ENCODE measurements at places on chromosomes 7 and 10.

DNA sequence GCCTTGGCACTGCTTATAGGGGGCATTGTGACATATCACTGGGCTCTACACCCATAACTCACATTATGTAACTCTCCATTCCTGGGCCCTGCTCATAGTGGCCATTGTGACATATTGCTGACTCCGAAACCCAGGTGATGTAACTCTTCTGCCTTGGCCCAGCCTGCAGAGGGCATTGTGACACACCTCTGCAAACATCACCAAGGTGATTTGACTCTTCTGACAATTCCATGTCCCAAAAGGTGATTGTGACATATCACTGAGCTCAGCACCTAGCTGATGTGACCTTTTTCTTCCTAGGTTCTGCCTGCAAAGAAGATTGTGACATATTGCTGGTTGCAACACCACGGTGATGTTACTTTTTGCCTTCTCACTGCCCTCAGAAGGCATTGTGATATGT is 36.5 kb upstream of the ZNF680 start:
- DNase-seq, result no peak

DNA sequence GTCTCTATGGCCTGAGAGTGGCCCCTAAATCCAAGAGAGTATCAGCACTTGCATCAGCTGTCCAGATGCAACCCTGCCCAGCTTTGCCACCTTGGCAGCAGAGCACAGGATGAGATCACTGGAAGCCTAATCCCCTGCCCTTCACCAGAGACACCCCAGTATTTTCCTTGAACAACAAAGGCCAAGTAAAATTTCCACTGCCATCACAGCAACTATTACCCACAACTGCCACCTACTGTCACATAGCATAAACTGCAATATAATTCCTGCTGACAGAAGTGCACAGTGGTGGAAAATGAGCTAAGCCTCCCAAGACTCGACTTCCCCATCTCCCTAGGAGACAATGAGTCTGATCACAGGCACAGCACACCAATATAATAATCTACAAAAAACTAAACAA is 462.8 kb upstream of the ZWINT start:
- peak; percentile 39 for DNase-seq

DNA sequence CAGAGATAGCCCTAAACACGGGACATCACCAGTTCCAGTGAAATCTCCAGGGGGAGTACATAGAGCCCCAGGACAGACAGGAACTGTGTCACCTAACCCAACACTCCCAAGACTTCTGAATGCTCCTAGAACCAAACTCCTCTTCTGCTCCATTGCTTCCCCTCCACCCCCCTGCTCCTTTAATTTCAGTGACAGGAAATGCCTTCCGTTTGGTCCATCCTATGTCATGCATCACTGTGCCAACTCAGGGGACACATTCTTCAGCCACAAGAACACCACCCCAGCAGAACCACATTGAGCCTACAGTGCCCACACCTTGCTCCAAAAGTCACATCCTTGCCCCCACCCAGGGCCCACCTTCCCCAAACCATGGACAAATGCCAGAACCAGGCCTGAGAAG is 100.5 kb downstream of the KCNMA1 start:
- no peak for DNase-seq

DNA sequence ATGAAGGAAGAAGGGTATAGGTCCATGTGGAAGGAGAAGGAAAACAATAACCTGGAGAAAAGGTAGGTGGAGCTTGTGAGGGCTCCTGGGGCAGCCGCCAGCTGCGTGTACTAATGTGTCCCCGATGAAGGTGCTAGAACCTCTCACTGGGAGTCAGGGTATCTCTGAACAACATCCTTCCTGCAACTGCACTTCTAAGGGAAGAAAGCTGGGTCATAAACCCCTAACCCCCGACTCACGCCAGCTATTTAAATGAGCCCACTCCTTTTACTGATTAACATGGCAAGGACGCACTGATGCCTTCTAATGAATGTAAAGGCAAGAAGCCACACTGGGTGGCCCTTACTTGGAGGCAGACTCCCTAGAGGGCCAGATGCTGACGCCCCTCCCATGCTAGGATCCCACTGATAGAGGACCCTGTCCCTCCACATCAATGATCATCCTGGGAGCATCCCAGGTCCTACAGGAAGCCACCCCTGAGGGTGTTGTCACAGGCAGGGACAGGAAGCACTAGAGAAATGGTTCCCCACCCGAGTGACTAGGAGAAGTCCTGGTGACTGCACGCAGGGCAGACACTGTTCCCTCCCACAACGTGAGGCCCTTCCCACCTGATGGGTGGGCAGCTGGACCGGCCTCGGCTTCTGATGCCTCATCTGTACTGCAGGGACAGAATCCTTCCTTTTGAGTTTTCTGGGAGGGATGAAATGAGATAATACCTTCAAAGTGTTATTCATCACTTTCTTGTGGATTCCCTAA is 20.4 kb downstream of the JCAD start:
- no peak for DNase-seq

DNA sequence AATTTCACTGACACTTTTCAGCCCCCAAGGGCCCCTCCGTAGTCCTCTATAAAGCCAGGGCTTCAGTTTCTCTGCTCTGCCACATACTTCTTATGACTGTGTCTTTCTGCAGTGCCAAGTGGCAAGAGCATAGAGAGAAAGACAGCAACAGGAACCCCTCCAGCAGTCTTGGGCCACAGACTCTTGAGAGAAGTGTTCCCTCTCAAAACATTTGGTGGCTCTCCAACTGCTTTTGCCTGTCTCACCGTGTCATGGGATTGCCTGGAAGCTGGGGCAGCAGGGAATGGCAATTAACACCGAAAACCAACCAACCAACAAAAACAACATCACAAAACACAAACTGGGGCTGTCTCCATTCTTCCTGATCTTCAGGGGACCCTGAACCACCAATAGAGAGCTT is 73.8 kb upstream of the ELN start:
- DNase-seq, result no peak

DNA sequence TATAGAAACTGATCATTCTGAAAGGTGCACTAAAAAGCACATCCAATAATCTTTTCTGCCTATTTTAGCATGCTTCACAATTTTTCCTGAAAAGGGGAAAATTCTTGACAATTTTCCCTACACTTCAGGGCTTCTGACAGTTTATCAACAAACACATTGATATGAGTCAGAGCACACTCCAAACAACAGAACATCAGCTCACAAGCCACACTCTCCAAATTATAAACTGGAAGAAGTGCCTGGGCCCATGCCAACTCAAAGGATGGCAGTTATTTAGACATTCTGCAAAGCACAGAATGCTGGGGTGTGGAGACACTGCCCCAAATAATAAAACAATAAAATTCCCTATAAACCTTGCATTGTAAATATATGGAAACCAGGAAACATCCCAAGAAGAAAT is 90.8 kb downstream of the ELAPOR2 start:
- DNase-seq, result no peak

GRCh38 chr10:49083261-49083660 is 32.1 kb downstream of the VSTM4 start:
- DNase-seq, result no peak

DNA sequence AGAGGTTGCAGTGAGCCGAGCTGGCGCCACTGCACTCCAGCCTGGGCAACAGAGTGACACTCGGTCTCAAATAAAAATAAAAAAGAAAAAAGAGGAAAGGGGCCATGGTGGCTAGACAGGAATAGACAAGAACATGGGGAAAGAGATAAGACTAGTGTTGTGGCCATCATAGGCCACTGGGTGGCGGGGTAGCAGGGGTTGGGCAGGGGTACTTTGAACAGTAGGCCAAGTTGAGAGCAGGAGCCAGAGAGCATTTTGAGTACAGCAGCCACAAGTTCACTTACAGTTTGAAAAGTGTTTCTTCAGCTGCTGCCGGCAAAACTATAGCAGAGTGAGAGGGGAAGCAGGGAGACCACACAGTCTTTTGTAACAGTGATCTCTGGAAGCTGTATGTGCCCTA is 656.0 kb downstream of the CNTNAP2 start:
- DNase-seq, result peak; percentile 32

DNA sequence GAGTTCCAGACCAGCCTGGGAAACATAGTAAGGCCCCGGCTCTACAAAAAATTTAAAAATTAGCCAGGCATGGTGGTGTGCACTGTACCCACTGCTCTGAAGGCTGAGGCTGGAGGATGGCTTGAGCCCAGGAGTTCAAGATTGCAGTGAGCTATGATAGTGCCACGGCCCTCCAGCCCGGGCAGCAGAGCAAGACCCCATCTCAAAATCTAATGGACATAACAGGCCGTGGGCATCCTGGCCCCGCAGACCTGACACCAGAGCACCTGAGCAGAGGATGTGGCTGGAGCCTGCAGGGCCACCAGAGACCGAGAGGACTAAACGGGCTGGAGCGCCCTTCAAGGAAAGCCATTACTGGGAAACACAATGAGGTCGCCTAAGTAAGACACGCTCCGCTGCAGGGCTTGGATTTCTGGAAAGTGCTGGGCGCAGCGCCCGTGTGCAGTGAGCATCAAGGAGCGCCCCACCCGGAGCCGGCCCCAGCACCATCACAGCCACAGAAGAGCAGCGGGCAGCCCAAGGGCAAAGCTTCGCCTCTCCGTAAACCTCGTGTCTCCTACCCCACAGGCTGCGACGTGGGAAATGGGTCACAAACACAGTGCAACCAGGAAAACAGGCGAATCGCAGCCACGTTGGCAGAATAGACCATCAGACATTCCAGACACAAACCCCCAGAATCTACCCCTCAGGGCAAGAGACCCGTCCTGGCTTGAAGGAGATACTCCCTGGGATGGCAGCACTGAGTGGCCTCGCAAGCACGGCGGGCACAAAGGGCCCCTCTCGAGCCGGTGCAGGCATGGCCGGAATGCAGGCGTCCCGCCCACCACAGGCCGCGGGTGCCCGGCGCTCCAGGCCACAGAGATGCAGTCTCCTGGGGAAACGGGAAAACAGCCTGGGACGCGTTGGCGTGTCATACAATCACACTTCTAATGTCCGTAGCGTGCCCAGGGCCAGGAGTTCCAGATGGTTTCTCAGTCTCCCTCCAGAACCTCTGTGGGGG is 4.9 kb downstream of the RADIL start:
- no peak for DNase-seq

- no peak for DNase-seq
These were observed 3.3 kb downstream of the ETV1 start for GRCh38 chr7:13986208-13986607.

DNA sequence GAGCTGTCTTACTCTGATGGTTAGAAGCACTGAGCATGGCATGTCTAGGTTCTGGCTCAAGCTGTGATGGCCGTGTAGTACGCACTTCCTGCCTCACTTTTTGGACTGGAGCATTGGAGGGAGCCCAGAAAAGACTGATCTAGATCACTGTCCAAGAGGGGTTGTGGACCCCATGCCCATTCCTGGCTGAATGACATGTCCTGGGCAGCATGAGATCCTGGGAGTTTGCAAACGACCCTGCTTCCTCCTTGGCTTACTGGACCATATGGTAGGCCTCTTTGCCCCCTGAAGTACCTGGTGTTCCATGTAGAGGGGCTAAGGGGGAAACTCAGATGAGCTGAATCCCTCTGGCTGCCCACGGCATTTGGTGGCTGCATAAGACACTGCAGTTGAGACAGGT is 36.7 kb downstream of the ARHGAP22 start:
- no peak for DNase-seq

DNA sequence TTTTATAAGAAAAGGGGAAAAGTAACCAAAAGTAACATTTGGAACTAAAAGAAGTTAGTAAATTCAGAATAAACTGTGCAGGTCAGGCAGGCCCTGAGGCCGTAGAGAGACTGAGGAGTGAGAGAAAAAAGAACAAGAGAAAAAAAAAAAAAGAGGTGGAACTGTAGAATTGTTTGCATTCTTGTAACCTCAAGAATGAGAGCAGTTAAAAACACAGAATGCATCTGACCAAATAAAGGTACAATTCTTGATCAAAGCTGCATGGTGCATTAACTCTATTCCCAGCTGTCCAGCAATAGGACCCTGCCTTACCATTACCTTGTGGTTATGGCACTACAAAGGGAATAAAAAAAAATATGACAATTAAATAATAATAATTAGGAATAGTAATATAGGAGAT is 170.1 kb upstream of the SEMA3A start:
- DNase-seq, result no peak

DNA sequence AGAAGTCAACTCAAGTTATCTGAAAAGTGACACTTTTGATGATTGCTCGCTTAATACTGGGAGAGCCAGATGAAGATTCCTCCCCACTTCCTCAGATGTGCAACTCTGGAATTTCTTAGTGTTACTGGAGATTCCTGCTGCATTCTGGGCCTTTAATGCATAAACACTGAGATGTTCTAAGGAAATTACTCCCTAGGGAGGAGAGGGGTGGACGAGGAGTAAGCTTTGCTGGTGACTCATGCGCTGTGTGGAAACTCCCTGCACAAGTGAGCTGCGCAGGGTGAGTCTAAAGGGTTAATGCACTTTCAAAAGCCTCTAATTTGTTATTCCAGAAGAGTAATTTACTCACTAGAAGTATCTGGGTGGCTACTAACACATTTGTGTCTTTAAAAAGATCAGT is 46.3 kb downstream of the EGFR start:
- no peak for DNase-seq

- DNase-seq, result no peak
These were observed 27.3 kb downstream of the TFAM start for GRCh38 chr10:58412502-58412961.

- DNase-seq, result no peak
These were observed 120.9 kb downstream of the CACNB2 start for GRCh38 chr10:18261063-18261610.

DNA sequence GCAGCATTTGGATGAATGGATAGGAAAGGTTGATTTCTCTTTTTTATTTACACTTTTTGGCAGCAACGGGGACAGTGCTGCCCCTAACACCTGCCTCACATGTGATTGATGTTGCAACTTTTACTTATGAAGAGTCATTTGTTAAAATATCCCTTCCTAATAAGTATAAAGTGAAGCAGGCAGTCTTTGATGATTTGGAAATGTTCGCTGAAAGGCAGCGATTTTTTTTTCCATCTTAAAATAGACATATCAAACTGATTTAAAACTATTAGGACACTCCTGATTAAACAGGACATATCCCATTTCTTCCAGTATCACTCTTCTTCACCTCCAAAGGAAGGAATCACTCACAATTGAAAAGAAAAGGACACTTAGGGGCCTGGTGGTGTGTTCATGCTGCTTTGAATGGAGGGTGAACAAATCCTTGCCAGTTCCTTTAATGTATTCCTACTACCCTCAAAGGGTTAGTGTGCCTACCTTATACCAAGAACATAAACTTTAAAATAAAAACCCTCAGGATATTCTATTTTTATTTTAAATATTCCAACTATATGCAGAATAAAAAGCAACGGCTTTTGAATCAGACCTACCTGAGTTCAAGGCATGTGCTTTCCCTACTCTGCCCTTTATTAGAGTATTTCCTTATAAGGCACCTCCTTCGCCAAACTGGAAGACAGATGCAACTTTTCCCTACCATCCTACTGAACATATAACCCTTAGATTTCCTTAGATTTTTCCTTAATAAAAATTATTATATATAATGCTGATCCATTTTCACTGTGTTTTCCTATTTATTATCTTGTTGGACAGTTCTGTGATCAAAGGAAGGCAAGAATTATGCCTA is 1.1 kb downstream of the ADK start:
- DNase-seq, result no peak

DNA sequence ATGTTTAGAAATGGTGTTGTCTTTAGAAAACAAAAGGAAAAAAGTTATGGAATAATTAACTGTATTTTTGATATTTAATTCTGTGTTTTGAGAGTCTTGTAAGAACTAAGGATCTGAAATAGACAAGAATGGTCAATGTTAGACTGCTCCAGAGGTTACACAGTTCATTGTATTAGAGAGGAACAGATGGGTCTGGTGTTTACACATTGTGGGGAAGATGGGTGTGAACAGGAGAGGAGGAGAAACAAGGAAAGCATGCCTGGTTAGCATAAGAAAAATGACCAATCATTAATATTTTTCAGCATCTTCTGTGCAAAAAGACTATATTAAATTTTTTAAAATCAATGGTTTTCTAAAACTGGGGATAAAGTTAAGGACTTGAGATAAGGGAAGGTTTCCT is 11.9 kb downstream of the MEOX2 start:
- no peak for DNase-seq

Measured in KBM-7 (cell line).